Stimulated activated CD4-positive, alpha-beta T cell treated with anti-CD3 and anti-CD28 coated beads, Interleukin-12 subunit alpha, Interleukin-12 subunit beta, amount 100 ng/mL, for 48 hours (primary cell): ENCODE measurements at places on chromosomes 16 and 17.

GRCh38 chr16:72285324-72285723 lies 113.4 kb upstream of the PMFBP1 start:
- no peak for DNase-seq

DNA sequence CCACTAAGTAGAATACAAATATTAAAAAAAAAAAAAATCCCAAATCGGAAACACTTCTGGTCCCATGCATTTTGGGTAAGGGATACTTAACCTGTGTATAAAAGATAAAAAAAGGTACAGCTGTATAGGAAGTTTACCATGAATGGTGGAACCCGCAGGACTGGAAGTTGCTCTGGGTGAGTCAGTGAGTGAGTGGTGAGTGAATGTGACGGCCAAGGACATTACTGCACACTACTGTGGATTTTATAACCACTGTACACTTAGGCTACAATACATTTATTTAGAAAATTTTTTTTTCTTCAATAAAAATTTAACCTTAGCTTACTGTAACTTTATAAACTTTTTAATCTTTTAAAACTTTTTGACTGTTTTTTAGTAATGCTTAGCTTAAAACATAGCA lies 71.3 kb upstream of the BCAR1 start:
- DNase-seq: no peak

GRCh38 chr17:18993905-18994526 lies 10.5 kb downstream of the FAM83G start:
- no peak for DNase-seq

DNA sequence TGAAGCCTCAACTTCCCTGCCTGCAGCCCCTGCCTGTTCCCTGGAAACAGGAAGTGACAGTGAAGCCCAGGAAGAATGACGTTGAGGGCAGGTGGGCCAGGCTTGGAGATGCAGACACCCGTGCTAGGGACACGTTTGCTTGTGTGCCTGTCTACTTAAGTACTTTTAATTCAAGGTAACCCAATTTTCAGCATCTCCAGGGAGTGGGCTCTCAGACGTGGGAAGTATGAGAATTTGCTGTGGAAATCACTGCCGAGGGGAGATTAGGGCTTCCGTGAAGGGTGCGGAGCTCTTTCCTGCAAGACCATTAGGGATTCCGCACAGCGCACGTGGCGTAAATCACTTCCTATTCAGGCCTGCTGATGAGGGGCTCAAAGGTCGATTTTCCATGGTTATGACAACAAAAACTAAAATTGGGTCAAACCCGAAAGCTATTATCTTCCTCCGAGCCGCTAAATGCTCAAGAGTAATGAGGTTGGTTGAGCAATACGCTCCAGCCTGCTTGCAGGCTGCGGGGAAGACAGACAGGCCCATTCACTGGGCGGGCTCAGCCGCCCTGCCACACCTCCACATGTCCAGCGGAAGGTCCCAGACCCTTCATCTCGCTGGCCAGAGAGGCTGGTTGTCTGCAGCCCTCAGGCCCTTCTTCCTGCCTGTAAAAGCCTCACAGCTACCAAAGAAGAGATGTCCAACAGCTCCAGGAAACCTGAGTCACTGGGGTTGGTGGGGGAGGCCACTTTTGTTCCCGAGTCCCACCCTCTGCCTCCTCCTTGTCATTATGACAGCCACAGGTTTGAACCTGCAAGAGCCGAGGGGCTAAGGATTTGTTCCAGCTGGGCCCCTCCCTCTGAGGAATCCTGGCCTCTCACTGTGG lies 109.9 kb downstream of the RBFOX3 start:
- no peak for DNase-seq

DNA sequence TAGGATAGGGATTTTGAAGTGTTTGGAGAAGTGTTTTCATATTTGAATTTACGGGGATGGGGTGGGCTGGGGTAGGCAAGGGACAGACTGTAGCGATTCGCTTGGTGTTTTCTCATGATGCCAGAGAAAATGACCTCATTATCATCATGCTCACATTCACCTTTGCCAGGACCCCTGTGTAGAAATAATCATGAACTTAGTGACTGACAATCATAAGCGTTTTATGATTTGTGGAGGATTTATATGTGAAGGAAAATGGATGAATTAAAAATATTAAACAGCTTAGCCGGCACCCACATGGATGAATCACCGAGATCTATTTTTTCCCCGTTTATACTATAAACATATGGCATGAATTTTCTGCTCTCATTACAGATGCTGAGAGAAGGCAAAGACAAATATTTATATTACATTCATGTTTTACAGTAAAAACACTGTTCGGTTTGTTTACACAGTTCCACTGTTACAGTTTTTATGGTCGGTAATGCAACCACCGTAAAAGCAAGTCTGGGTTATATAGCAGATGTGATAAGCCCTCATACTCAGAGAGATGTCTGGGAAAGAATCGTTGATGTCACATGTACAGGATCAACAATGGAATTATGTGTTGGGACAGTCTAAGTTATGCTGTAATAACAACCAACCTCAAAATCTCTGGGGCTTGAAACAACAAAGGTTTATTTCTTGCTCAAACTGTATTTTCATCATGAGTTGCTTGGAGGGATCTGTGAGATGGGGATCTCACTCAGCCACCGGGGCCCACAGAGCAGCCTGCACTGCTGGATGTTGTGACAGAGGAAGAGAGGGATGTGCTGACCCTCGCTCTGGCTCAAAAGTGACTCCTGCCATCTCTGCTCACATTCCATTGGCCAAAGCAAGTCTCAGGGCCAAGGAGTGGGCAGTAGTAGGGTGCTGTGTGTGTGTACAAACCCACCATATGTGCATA lies 85.1 kb downstream of the WWOX start:
- DNase-seq: no peak

- no peak for DNase-seq
Observed at GRCh38 chr16:73036074-73036826, 11.7 kb downstream of the ZFHX3 start.

DNA sequence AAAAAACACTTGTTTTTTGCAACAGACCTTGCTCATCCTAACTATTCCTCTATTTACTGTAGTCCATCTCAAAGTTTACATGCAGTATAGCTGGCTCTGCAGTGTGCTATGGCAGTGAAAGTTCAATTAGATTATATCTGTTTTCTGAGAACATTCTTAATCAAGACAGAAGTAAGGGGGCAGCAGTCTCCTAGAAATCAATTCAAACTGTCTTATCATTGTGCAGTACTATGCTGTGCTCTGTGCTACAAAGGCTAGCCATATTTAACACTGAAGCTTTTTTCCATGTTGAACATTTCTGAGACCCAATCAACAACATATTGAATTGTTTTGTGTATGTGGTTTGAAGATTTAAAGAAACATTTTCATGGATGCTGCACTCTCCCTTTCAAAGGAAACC lies 11.4 kb downstream of the NETO2 start:
- DNase-seq: no peak

DNA sequence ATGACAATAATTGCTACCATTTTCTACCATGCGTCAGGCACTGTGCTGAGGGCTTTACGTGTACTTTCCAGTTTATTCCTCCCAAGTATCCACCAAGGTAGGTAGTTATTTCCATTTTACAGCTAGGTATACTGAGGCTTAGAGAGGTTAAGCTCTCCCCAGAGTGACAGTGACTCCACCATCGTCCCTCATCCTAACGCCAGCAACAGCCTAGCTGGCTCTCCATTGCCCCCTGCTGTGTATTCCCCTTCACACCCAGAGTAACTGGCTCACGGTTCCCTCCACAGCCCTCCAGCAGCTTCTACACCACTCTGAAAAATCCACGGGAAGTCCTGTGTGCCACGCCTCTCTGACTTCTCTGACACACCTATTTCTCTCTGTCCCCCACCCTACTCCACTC lies 7.1 kb upstream of the ASGR1 start:
- DNase-seq: no peak

DNA sequence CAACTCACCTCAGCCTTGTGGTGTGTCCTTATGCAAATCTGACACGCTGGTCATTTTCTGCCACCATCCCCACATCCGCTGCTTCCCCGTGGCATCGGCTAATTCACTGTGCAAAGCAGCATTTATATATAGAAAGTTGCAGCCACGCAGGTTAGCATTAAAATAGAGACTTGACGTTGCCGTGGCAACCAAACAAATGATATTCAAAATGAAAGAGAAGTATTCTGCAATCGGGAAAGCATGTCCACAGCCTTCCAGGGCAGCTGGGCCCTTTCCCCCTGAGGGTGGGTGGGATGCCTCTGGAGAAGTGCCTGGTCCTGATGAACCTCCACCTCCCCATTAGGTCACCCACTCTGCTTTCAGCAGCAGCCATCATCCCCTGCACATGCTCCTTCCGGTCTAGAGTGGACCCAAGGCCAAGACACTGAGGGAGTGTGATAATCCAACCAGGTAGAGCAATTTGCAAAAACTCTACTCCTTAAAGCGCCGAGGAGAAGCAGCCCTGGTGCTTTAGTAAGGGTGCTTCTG lies 138.7 kb downstream of the GAS7 start:
- DNase-seq: no peak
